ENCODE measurements at places on chromosomes 4 and X.

DNA sequence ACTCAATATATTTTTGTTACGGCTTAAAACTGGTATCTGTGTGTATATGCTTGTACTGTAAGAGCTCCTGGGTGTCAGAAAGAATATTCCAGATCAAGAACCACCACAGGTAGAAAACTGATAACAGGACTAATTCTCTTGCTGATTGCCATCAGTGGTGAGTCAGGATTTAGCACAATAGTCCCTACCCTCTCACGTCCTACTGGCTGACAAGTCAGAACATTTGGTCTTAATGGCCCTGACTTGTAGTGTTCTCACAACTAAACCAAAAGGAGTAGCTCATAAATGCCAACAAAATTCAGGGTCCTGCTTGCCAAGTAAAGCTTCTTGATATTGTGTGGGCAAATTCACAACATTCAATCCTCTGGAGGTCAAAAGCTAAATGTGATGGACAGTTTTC lies 105.2 kb upstream of the MAB21L2 start:
- no peak for DNase-seq

DNA sequence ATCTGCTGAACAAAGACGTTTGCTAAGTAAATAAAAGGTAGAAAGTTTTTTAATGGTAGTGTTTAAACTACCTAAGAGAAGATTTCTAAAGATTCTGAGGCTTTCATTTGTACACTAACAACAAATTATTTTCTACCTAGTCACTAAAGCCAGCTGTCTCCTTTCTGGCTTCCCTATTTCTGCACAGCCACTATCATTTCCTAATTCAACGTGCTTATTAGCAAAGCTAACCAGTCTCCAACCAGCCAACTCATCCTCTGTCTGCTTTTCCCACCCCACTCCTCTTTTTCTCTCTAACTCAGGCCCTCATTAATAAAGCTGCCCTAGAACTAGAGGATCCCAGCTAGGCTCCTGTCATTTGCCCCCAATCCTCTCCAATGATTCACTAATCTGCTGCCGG lies 118.2 kb downstream of the ZNF827 start:
- DNase-seq = no peak

- DNase-seq = peak; percentile 64
These were observed at the start of gene CNKSR2 for GRCh38 chrX:21374163-21374993. CNKSR2 (plus strand) TSS chrX:21374418; CDS start chrX:21374898, 480 bp downstream.

GRCh38 chr4:23058165-23058776 lies 365.5 kb downstream of the GBA3 start:
- DNase-seq = no peak

GRCh38 chr4:71267244-71267643 lies 71.6 kb upstream of the SLC4A4 start:
- no peak for DNase-seq

DNA sequence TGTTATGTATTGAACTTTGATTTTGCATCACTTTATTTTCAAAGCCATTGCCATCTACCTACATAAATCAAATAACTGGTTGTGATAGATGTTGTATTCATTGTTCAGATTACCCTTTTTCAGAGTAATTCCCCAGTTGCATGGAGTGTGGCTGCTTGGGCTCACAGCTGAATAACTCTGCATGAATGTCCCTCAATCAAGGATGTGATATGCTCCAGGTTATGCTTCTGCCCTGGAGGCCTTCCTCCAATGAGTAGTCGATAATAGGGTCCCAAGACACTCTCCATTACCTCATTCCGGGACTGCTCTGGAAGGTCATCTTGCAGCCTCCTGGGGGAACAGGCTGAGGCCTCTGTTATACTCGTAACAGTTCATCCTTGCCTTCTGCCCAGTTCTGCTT lies 251.8 kb downstream of the ADGRL3 start:
- no peak for DNase-seq

All from CD4-positive, CD25-positive, alpha-beta regulatory T cell (primary cell).